ENCODE measurements at places on chromosomes 12 and 14.
A peak's percentile ranks its signal among the peaks of the same experiment; 100 is the strongest.

DNA sequence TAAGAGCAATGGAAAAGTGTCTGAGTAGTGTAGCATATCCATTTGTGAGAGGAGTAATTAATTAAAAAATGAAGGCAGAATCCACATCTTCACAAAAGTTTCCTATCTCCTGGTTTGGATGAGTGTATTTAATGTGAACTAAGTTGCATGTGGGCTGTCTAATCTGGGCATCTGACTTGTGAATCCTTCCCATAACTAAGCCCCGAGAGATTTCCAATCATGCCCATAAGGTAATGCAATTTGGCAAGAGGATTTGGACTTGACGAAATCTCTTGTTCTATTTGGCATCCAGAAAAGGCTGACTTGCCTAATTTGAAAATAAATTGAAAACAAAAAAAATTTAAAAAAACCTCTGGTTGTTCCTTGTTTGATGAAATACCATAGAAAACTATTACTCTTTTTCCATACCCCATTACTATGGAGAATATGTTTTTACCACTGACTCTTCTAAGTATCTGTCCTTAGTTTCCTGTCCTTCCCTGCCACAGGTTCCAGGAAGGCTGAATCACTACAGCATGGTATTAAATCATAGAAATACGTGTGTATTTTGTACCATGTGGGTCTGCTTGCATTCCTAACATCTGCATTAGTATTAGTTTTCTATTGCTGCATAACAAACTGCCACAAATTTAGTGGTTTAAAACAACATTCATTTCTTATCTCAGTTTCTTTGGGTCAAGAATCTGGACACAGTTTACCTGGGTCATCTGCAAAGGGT, 48.4 kb downstream of the ETV6 start:
- DNase-seq = no peak

- DNase-seq = no peak
These were observed 101.4 kb upstream of the FKBP4 start for GRCh38 chr12:2693244-2693860.

DNA sequence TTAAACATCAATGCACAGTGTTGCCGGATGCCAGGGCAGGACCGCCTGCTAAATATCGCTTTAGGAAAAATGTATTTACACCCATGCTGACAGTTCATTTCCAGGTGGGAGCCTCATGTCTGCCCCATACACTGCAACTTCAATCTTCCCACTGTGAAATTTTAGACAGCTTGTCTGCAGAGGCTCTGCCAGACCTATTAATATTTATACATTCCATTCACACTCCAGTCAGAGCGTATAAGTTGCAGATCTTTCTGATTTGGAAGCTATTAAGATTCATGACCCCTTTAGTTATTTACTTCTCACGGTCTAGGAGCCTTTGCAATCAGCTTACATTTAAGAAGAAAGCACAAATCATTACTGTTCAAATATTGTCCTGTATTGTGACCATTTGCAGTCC, 357.4 kb downstream of the ATP23 start:
- DNase-seq = no peak

GRCh38 chr12:123071857-123072256, 79.0 kb downstream of the PITPNM2 start:
- DNase-seq = peak; percentile 23

DNA sequence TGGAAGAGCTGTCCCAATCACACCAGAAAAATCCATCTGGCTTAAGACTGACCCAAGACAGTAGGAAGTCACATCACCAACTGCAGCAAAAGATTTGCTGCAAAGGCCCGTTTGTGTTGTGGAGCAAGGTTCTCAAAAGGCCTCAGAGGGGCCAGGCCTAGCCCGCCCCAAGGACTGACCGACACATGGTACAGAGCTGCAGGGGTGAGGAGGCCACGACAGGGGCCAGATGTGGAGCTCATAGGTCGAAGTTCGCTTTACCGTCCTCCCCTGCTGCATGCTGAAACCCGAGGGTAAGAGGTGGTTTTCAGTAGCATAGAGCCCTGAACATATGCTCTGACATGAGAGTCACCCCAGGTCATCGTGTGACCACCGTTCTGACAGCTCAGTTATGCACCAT, 35.5 kb downstream of the PLBD1 start:
- no peak for DNase-seq

DNA sequence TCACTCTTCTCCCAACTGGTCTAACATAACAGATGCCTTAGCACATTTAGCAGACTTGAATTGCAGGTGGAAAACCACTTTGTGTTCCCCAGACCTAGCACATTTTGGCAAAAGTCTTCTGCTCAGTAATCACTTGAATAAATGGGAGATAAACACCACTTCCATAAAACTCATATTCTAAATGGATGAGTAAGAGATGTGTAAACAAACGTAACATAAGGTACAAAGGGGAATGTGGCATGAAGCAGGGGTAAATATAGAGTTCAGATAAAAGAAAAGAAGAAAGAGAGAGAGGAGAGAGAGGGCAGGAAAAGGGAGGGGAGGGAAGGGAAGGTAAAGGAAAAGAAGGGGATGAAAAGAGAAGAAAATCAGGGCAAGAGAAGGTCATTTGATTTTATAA, 17.0 kb upstream of the KERA start:
- DNase-seq = no peak

GRCh38 chr14:101183376-101184103, 280.0 kb upstream of the RTL1 start:
- DNase-seq = no peak

DNA sequence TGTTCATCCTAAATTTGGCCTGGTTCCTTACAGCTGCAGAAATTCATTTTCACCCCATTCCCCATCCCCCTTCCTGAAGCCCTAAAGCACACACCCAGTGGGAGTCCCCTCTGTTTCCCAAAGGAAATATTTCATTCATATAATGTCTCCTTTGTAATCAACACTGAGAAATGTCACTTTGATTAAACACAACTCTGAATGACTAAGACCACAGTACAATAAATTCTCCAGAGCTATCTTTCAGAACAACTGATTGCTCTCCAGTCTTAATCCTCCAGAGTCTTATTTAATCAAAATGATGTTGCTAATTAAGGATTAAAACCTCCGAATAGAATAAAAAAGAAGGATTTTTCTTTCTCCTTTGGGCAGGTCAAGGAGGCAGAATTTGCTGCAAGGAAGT, 6.4 kb downstream of the SLC15A5 start:
- no peak for DNase-seq

GRCh38 chr12:106081606-106082005, 57.1 kb downstream of the NUAK1 start:
- DNase-seq = no peak

Measured in COR-L47 (cell line).